Testis (tissue), 5 donors: ENCODE measurements at places on chromosomes 11 and 22. TPM values are rescaled to one million over a fixed set of nuclear protein-coding genes. Genes with fewer than 3 reads are reported as not detected.

- no peak overlapping the region for H3K4me3 ChIP-seq
- DNase-seq: no peak
- H3K4me1 ChIP-seq: no peaks in the 10 kb centered on the region
- H3K27ac ChIP-seq: no peak overlapping the region
- H3K27me3 ChIP-seq: no peaks in the 10 kb centered on the region
- no peaks in the 10 kb centered on the region for H3K36me3 ChIP-seq
Observed at GRCh38 chr11:113247221-113247620, 67.2 kb upstream of the TTC12 start.

The NCAM1 gene
- 13.8 TPM for total RNA-seq

DNA sequence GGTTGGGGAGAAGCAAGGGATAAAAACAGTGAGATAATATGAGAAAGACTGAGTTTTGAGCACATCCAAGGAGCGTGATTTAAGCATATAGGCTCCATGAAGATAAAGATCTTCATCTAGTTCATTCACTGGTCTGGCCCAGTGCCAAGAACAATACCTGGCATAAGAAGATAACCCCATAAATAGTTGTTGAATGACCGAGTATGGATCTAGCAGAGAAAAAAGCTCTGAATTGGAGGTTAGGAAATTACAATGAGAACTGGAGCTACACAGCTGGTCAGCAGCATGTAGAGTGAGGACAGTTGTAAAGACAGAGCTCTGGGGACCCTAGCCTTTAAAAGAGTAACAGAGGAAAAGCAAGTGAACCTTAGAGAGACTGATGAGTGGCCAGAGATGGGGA is 33.0 kb upstream of the PAK1 start:
- H3K27ac ChIP-seq: no peak overlapping the region
- no peak for DNase-seq
- no peaks in the 10 kb centered on the region for H3K36me3 ChIP-seq
- H3K4me3 ChIP-seq: no peak overlapping the region

DNA sequence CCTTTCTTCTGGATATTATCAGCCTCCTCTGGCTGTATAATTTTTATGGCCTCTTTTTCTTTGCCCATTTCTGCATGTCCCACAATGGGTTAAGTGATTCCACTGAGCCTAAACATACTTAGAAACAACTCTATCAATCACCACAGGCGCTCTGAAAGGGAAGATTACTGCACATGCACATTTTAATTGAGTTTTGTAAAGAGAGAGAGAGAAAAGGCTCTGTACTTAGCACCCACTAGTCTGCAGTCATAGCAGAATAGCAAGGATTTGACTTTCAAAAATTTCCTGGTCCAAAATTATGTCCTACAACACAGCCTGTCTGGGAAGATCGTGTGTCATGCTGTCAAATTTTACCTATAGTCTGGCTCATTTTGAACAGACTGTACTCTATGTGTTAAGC is 758.5 kb downstream of the OPCML start:
- H3K4me3 ChIP-seq: no peak overlapping the region
- DNase-seq: no peak
- peaks cover 7% of the 10 kb centered on the region for H3K4me1 ChIP-seq
- no peaks in the 10 kb centered on the region for H3K36me3 ChIP-seq
- no peak overlapping the region for H3K27ac ChIP-seq

DNA sequence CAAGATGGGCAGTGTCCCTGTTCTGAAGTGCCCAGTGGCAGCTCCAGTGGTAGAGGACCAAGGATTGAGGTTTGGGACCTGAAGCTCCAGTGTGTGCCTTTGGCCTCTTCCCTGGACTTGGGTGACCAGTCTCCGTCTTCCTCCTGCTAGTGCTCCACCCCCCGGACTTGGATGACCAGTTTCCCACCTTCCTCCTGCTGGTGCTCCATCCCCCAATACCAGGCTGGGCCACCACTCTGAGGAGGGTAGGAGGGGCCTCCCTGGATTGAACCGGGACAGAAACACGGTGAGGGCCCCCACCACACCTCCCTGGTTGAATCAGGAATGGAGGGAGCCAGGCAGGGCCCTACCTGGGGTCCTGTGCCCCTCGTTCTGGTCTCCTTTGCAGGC is 10.9 kb upstream of the NEAT1 start:
- no peak overlapping the region for H3K4me3 ChIP-seq
- H3K27ac ChIP-seq: no peak overlapping the region
- H3K27me3 ChIP-seq: no peaks in the 10 kb centered on the region
- H3K4me1 ChIP-seq: peaks cover 10% of the 10 kb centered on the region

The OR51E2 gene
- total RNA-seq: not detected
